ENCODE measurements at places on chromosomes 7 and 10.

GRCh38 chr7:30642789-30643188 is 39.5 kb downstream of the CRHR2 start:
- DNase-seq, result no peak

DNA sequence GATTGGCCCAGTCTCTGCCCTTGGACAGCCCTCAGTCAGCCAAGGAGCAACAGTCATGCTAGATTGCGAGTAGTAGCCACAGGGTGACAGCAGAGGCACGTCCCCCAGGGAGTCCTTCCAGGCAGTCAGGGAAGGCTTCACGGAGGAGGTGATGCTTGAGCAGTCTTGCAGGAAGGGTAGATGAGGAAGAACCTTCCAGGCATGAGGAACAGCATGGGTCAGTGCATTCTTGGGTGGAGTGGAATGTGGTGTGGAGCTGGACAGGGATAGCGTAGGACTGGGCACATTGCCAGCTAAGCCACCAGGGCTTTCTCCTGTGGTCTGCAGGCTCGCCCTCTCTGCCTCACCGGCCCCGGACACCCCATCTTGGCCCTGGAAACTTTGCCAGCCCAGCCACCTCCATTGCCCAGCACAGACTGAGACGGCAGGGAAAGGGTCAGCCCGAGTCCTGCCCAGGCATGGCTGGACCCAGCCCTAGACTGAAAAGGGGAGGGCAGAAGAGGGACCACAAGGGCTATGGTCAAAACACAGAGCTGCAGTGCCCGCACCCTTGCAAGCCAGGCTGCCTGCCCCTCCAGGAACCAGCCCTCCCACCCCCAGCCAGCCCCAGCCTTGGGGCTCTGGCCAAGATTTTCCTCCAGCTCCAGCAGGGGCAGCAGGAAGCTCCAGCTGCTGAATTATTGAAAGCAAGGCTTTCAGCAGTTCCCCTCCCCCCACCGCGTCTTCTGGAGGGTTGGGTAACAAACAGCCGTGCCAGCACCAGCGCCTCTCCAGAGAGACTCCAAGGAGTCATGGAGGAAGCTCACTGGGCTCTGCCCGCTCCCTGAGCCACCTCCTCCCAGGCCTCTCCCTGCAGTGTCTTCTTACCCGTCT is 18.7 kb downstream of the SRRM3 start:
- DNase-seq, result no peak

- no peak for DNase-seq
Measured at GRCh38 chr10:69972981-69973397, 79.7 kb upstream of the MACROH2A2 start.

- no peak for DNase-seq
Measured at GRCh38 chr7:37540917-37541316, 92.3 kb upstream of the ELMO1 start.

DNA sequence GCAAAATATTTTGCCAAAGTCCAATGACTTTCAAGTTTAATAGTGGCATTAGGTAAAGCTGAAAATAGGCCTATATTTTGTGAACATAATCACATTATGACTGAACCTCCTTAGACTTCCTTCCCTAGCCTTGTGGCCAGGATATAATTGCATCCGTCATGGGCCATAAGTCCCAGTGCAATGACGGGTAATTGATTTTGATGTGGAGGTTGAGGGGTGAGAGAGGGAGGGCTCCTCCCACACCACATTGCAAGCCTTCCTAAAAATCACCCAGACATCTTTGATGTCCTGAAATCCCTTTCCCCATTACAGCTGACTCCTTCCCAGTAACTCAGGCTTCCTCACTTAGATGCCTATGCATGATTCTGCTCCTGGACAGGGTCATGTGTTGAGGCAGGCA is 25.6 kb downstream of the TAS2R41 start:
- DNase-seq, result no peak

GRCh38 chr10:31959461-31960173 is 31.0 kb upstream of the ARHGAP12 start:
- DNase-seq, result no peak

DNA sequence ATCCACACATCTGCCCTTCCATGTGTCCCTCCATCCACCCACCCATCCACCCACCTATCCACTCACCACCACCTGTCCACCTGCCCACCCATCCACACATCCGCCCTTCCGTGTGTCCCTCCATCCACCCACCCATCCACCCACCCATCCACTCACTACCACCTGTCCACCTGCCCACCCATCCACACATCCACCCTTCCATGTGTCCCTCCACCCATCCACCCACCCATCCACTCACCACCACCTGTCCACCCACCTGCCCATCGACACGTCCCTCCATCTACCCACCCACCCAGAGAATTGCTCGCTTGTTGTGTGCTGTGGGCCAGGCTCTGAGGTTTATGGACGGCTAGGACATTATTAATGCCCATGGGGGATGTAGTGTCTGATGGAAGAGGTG is 500.2 kb downstream of the DNAJB6 start:
- no peak for DNase-seq

- no peak for DNase-seq
Measured at GRCh38 chr10:114334301-114334700, 70.0 kb downstream of the AFAP1L2 start.

GRCh38 chr10:43598446-43598845 is 7.8 kb upstream of the ZNF485 start:
- DNase-seq, result no peak

- DNase-seq, result no peak
Measured at GRCh38 chr10:94370501-94370900, 7.8 kb upstream of the NOC3L start.

- no peak for DNase-seq
Measured at GRCh38 chr10:120607710-120608703, 151.0 kb downstream of the PLPP4 start.

GRCh38 chr10:527416-527815 is 162.1 kb downstream of the DIP2C start:
- no peak for DNase-seq

DNA sequence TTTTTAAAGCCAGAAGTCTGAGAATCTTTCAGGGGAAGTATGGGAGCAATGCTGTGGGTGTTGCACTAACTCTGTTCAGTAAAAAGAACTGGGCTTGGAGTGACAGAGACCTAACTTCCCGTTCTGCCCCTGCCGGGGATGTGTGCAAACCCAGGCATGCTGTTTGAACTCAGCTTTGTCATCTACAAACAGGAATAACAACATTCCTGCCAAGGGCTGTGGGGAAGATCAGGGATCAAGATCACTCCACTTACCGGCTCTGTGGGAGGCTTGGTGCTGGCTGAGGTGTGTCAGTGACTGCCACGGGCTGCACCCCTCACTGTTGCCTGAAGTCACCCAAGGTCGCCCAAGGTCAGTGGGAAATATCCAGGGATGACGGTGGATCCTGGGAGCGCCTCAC is 23.1 kb upstream of the DRGX start:
- no peak for DNase-seq
